Diencephalon (tissue), 1 donor: ENCODE measurements at places on chromosomes 2 and 18. TPM values are rescaled to one million over a fixed set of nuclear protein-coding genes. Genes with fewer than 3 reads are reported as not detected.

ABHD1 gene
- total RNA-seq = 0.46 TPM

CAPN14 gene
- 0.69 TPM for total RNA-seq

NCOA1 gene
- total RNA-seq = 124 TPM

FTCDNL1 gene
- 4.8 TPM for total RNA-seq
